ENCODE measurements at places on chromosomes 5 and 9. TPM values are rescaled to one million over a fixed set of nuclear protein-coding genes. Genes with fewer than 3 reads are reported as not detected.

GRCh38 chr9:1554081-1555035 is 460.8 kb upstream of the SMARCA2 start:
- no peak for DNase-seq

- DNase-seq: no peak
Observed at GRCh38 chr9:135887585-135888050, 19.7 kb downstream of the CAMSAP1 start.

The LCN6 gene
- 7.0 TPM for total RNA-seq

The LURAP1L gene
- 7.8 TPM for total RNA-seq

The TERT gene
- 0.85 TPM for total RNA-seq

DNA sequence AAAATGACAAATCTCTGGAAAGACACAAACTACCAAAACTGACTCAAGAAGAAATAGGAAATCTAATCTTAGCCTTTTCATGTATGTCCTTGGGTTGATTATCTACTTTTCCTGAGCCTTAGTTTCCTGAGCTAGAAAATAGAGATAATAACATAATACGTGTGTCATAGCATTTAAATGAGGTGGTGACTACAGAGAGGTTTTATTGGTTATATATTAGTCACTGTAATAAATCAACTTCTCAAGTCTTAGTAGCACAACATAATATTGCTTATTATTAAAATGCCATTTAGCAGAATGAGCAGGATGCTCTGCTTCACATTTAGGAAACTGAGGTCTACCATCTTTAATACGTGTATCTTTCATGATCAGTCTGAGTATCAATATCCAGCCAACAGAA is 7.1 kb upstream of the PJA2 start:
- DNase-seq: no peak

The SLC6A7 gene
- total RNA-seq: not detected

DNA sequence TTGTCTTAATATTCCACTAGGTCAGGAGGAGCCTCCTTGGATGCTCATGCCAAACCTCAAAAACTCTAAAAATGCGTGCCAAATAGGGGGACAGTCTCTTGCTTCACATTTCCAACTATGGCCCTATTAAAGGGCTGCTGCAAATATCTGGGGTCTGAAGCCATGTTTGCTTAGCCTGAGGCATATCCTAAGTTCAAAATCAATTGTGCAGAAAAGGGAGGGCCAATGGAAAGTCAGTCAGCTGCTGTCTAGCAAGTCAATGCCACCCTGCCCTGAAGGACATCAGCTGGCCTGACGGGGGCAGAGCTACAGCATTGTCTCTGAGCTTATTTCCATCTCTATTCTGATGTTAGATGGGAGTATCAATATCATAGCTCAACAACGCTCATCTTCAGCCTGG is 93.6 kb downstream of the SH3TC2 start:
- no peak for DNase-seq

- DNase-seq: no peak
Observed at GRCh38 chr9:96062854-96063253, 187.4 kb downstream of the ERCC6L2 start.

DNA sequence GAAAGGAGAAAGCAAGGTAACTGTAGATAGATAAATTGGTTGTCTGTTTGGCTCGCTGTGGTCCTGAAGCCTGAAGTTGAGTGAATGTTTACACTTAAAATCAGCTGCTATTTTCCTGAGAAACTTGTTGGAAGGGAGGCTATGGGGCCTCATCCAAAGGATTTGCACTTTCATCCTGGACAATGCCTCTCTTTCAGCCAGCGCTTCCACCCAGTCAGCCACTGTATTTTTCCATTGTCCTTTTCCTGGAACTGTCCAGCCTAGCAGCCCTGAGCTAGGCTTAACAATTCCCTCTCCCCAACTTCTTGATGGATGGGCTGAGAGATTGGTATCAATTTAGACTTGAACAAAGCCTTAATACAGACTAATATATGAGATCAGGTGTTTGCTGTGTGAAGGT is 429.2 kb downstream of the DMAC1 start:
- DNase-seq: no peak

DNA sequence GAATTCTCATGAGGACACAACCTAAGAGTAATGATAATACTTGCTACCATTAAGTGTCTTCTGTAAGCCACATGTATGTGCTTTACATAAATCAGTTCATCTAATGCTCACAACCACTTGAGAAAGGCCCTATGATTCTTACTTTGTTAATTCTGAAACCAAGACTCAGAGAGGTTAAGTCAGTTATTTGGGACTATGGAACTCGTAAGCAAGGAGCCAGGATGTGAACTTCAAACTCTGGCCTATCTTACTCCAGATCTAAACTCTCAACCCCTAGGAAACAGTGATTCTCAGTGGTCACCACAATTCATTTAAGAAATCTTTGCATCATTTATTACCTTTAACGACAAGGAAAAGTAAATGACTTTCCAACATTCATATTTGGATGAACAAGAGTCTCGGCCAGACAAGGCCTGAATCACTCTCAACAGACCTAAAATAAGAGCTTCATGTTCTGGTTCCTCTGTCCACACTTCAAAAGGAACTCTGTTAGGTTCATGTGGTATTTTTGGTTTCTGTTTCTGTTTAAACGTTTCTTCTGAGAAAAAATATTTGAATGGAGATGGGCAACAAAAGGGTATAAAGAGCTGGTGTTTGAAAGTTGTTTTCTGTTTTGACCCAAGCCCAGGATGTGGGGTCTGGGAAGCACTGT is 104.8 kb downstream of the LPAR1 start:
- DNase-seq: no peak

DNA sequence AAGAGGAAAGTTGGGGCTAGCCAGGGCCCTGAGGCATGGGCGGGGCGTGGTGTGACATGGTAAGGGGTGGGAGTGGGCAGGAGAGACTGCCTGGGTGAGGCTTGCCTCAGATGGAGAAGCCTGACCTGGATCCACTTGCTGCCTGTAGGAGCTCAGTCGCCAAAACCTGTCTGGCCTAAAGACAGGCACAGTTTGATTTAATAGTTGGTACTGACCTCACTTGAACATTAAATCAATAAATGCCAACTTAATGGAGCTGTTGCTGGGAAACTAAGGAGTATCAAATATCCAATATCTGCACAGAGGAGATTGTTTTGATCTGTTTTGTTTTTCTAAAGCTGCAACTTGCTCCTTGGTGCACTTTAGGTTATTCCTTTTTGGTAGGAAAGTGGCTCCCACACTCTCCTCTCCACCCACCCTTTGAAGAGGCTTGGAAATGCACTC is 86.4 kb downstream of the RCL1 start:
- no peak for DNase-seq

GRCh38 chr5:89281766-89282553 is 399.0 kb upstream of the MEF2C start:
- DNase-seq: no peak

DNA sequence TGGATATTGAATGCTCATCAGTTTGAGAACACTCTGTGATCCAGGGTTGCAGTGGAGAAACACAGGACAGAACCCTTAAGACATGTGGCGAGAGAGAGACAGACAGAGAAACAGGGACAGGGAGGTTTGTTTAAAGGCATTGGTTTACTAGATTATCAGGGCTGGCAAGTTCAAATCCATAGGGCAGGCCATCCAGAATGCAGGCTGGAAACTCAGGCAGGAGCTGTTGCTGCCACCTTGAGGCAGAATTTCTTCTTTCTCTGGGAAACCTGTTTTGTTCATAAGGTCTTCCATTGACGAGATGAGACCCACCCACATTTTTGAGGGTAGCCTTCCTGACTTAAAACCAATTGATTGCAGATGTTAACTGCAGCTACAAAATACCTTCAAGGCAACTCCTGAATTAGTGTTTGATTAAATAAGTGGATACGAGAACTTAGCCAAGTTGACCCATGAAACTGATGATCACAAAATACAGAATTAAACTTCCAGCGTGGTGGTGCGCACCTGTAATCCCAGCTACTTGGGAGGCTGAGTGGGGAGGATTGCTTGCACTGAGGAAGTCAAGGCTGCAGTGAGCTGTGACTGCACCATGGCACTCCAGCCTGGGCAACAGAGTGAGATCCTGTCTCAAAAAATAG is 55.9 kb downstream of the NSUN2 start:
- DNase-seq: no peak

DNA sequence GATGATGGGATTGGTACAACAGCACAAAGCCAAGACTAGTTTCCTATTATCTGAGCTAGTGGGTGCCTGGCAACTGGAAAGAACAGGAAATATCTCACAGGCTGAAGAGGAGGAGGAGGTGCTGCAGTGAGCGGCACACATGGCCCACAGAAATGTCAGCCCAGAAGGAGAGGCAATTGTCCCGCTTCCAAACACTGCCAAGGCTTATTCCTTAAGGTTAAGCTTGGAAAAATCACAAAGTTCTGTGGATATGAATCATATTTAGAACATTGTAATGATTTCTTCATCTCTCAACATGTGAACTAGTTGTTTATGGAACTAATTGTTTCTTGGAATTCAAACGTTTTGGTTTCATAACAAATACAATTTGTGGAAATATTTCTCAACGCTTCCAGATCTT is 1019.5 kb upstream of the SEMA6A start:
- no peak for DNase-seq

DNA sequence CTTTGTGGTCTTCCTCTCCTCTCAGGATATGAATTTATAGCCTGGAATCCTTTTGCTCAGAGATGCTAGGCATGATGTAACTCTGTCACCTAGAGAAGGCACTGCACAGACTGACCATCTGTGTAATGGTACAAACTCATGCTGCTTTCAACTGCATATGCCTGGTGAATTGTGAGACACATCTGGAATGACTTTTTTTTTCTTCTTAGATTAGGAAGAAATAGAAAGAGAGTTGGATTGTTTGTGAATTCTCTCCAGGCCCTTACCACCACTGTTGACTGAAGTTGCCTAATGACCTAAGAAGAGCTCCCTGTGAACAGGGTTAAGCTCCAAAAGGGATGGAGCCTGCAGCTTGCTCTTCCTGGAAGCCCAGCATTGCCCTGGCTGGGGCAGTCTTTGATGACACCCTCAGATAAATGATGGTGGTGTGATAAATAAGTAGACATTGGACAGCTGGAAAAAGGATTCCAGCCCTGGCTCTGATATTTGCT is 47.8 kb upstream of the TRIM32 start:
- no peak for DNase-seq

DNA sequence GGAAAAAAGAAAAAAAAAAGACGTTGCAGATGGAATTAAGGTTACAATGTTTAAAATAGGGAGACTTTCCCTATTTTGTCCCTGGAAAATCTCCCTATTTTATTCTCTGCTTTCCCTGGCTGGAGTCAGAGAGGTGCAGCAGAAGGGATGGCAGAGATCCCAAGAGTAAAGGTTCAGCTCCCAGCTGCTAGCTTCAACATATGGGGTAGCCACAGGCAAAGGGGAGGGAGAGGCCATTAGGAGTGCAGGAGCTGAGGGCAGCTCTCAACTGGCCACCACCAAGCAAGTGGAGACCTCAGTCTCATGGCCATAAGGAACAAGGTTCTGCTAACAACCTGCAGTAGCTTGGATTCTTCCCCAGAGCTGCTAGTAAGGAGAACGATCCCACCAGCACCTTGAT is 367.0 kb upstream of the DAP start:
- DNase-seq: no peak

GRCh38 chr5:35926389-35927051 is 11.9 kb downstream of the CAPSL start:
- DNase-seq: no peak

DNA sequence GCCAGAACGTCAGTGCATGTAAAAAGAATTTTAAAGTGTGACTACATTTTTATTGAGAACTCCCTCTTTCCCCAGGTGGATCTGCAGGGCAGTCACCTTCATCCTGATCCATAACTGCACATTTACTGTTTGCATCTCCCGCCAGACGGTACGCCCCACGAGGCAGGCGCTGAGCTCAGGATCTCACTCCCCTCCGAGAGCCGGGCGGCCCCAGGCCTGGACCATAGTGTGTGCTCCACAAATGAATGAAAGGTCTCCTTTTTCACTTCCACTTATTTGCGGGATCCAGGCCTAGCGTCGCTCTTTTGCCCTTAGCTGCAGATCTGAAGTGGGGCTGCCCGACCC is 378 bp downstream of the DROSHA start:
- no peak for DNase-seq

DNA sequence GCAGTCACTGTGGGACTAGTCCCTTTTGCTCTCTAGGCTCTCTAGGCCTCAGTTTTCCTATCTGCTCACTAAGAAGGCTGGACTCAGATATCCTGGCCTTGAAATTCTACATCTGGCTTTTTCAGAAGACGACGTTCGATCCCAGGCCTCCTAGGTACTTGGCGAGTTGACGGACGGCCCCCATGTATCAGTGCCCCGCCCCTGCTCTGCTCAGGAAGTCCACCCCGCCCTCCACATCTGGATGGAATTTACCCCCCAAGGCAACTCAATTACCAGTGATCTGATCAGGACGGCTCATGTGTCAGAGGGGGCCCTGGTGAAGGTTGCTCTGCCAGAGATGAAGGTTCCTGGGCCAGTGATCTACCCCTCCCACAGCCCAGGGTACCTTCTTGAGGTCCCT is 44.1 kb upstream of the SYNPO start:
- no peak for DNase-seq

The GZMA gene
- total RNA-seq: 5.3 TPM

The TEX53 gene
- total RNA-seq: not detected

- no peak for DNase-seq
Observed at GRCh38 chr5:169840405-169840804, 139.9 kb downstream of the INSYN2B start.

The FGFR4 gene
- total RNA-seq: 1.4 TPM
